ENCODE measurements at places on chromosomes 13 and 19.

GRCh38 chr19:53894707-53895106, 12.7 kb downstream of the PRKCG start:
- DNase-seq = no peak

DNA sequence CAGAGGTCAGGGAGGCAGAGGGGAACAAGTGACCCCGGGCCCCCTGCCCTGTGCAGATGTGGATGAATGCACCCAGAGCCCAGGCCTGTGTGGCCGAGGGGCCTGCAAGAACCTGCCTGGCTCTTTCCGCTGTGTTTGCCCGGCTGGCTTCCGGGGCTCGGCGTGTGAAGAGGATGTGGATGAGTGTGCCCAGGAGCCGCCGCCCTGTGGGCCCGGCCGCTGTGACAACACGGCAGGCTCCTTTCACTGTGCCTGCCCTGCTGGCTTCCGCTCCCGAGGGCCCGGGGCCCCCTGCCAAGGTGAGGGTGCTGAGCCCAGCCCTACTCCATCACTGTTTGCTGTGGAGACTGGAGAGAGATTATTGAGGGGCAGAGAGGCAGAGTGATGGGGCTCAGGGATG, 9.9 kb downstream of the LTBP4 start:
- no peak for DNase-seq

GRCh38 chr13:80923907-80924306, 583.0 kb upstream of the SPRY2 start:
- DNase-seq = no peak

- DNase-seq = no peak
Measured at GRCh38 chr19:8423817-8424223, 10.7 kb downstream of the MARCHF2 start.

- no peak for DNase-seq
Measured at GRCh38 chr13:102440259-102440936, 38.5 kb upstream of the FGF14 start.

GRCh38 chr19:4671185-4671851, 1.2 kb upstream of the MYDGF start:
- no peak for DNase-seq

- DNase-seq = no peak
Measured at GRCh38 chr13:98848746-98849145, 96.3 kb upstream of the SLC15A1 start.
